Astrocyte of the cerebellum (primary cell): ENCODE measurements at places on chromosomes 1 and 21.

DNA sequence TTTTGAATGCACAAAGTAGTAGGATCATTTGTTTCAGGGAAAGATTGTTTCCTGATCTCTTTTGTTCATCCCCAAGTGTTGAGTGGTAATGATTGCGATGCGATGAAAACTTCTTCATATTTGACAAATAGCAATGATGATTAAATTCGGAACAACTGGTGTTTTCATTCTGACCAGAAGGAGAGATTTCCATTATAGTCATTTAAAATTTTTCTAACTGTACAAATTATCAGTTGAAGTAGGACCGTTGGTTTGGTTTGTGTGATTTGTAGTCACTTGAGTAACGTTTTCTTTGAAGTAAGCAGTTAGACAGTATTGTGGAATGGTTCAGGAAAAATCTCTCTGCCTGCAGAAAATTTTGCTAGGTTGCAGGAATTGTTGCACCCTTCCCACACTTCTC is 5.9 kb downstream of the NFYC start:
- no peak for DNase-seq

GRCh38 chr1:201841265-201841912 is 12.4 kb downstream of the IPO9 start:
- DNase-seq: no peak

DNA sequence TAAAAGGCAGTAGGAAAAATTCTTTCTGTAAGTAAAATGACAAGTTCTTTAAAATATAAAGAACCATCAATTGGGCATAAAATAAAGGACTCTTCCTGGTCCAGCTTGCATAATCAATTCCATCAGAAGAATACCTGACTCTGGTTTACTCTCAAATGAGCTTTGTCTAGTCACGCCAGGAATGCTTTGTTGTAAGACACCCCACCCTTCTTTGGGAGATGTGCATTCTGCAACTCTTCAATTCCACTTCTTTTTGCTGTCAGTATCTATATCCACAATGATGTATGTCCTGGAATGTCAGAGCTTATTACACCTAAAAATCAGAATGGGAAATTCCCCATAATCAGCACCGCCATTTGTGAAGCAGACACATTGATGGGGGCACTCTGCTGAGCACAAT is 76.1 kb downstream of the PTPN14 start:
- DNase-seq: no peak

- DNase-seq: no peak
These were observed 6.3 kb downstream of the HAPLN2 start for GRCh38 chr1:156625436-156626078.

GRCh38 chr1:246569248-246570238 is 3.3 kb downstream of the CNST start:
- DNase-seq: no peak

DNA sequence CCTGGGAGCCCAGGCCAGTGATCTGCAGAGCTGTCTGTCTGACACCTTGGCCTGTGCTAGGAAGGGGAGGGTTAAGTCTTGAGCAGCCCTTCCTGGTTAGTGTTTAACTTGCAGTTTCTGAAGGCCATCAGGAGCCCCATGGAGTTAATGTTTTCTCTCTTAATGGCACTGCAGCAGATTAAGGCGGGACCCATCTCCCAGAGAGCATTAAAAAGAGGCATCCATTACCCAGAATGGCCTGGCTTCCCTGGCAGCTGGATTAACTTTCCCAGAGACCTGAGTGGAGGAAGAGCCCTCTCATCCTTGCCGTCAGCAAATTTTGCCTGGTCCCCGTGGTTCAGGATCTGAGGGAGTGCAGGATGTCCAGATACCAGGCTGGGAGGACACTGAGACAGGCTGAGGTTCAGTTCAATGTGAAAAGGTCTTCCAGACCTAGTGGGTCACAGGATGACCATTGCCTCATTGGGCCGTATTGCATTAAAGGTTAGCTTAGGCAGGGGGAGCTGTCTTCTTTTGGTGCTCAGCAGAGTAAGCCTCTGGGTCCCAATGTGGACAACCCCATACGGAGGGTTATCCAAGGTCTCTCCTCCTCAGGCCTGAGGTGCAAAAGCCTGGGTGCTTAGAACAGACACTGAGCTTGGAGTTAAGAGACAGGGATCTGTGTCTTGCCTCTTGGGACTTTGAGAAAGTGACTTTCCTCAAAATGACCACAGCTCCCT is 522.6 kb downstream of the PTPRU start:
- no peak for DNase-seq

DNA sequence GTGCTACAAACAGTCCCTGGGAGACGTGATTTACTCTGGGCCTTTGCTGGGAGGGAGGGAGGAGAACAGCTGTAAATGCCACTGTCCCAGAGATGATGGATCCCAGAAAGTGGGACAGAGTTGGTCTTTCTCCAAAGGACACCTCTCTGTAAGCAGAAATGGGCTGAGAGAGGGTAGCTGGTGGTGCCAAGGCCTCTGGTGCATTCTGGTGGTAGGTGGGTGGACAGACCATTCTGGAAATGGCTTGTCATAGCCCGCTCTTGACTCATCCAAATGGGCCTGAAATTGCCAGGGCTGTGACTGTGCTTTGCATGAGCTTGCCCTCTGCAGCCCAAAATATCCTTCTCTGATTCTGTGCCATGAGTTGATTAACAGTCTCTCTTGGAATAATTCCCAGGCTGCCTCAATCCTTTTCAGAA is 36.1 kb downstream of the CCDC185 start:
- DNase-seq: no peak

GRCh38 chr1:26161415-26162219 is 2.7 kb downstream of the FAM110D start:
- no peak for DNase-seq
